Stimulated activated CD8-positive, alpha-beta memory T cell treated with anti-CD3 and anti-CD28 coated beads, Interleukin-15, amount 100 ng/mL, for 24 hours (primary cell): ENCODE measurements at places on chromosomes 2 and 18.

- DNase-seq = no peak
Observed at GRCh38 chr2:109563288-109563687, 50.5 kb downstream of the SEPTIN10 start.

- DNase-seq = no peak
Observed at GRCh38 chr2:127675331-127676261, at the start of gene LIMS2. Gene LIMS2, minus strand, starts transcription at chr2:127675530. Its CDS starts 506 bp downstream, at chr2:127675024.

DNA sequence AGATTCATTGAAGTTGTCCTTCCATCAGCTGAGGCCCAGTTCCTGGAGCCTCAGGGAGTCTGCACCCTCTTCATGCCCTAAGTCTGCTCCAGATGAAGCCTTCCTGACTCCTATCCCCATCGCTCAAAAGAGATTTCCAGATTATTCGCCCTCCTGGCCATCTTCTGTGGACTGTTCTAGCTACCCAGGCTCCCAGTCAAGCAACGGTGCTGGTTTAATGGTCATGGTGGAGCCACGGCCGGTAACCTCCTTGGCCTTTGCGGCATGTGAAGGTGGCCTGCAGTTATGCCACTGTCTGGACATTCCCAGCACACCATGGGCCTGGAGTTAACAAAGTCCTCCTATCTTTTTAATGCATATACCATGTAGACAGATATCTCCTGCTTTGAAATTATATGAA, 140.1 kb upstream of the ASB18 start:
- no peak for DNase-seq

DNA sequence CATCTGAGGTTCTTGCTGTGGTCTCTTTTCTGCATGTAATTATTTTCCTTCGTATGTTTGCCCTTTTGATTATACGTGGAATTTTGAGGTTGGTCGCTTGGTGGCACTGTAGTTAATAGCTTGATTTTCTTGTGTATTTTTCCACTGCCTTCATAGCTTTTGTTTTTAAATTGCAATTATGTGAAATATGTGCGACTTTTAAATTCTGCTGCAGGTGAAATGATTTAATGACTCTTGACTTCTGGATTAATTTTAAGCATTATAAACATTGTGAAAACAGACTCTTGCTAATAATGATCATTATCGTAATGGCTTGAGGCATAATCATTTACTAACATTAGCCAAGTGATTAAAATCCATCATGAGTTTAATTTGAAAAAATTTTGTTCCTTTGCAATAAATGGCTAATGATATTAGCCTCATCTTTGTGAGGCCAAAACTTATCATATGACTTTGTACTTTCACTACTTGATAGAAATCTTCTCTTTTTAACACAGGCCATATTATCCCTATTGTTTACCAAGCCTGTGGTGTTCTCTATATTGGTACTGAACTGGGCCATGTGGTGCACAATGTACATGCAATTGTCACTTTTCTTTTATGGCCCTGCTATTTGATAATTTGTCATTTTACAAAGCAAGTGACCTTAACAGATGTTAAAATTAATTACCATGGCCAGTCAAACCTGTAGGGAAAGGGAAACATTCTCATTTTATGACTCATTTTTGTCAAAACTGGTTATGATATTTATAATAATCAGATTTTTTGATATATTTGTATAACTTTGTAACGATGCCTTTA, 62.8 kb upstream of the NEUROD1 start:
- DNase-seq = no peak

GRCh38 chr2:45567288-45567963, 43.6 kb downstream of the SRBD1 start:
- DNase-seq = no peak

DNA sequence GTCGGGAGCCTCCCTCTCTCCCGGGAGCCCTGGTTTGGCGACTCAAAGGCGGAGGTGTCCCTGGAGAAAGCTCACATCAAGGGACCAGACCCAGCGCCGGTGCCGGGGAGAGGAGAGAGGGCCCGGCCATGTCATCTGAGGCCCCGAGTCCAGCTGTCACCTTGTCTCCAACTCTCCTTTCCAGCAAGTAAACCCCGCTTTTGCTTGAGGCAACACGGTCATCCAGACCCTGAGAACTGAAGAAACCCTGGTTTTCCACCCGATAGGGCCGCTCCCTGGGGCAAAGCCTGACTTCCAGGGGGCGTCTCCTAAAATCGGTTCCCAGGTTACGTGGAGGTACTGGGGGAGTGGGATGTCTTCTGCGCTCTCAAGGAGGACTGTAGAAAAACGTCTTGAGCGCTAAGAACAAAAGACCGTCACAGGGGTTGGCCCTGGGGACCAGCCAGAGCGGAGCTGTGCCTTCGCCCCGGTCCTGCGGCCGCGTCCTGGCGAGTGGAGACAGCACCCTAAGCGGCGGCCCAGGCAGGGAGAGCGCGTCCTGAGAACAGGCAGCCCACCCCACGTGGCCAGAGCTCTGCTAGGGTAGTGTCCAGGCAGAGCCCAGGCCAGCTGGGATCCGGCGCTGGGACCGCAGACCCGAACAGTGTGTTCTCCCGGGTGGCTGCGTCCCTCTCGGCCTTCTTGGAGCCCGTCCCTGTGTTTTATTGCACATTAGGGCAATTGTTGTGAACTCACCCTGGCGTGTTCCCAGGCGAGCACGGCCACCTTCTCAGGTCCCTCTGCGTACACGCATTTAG, 55.7 kb downstream of the TMEM18 start:
- DNase-seq = no peak

- DNase-seq = no peak
Observed at GRCh38 chr18:59616501-59616900, 80.7 kb downstream of the CCBE1 start.

GRCh38 chr2:83990636-83991035, 468.4 kb downstream of the SUCLG1 start:
- no peak for DNase-seq

- DNase-seq = no peak
Observed at GRCh38 chr2:128379021-128380015, 60.6 kb upstream of the HS6ST1 start.

DNA sequence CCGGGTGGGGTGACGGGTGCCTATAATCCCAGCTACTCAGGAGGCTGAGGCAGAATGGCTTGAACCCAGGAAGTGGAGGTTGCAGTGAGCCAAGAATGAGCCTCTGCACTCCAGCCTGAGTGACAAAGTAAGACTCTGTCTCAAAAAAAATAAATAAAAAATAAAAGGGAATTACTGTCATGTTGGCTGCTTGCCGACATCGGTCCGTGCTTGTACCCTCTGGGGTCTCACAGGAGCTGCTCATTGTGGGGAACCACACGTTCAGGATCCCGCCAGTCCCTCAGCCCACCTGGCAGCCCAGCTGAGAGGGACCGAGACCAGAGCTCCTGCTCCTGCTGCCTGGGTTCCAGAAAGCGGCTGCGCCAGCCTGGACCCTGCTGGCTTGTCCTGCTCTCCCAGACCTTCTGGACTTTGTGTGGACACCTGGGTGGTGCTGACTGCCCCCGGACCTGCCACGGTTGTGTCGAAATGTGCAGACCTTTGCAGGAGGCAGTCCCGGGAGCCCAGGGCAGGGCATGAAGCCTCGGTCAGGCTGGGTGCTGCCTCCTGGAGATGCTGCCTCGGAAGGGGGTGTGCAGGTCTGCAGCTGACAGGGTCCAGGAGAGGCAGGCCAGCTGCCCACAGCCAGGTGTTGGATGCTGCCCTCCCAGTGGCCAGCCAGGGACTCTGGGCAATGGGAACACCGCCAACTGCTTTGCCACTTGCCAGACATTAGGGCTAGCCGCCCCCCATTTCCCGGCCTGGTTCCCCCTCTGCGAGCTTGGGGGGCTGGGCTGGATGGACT, 16.4 kb downstream of the KLF11 start:
- no peak for DNase-seq

DNA sequence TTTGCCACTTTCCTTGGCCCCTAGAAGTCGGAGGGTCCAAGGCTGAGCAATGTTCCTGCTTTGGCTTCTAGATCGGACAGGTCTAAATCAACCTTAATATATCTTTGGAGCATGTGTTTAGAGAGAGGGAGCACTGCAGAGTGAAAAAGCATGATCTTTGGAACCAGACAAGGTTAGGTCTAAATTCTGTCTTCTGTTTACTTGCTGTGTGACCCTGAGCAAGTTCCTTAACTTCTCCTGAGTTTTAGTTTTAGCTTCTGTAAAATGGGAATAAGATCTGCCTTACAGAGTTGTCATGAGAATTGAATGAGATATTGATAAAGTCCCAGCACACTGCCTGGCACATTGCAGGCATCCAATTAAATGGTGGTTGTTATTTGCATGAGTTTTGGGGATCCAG, 13.9 kb downstream of the TMEM17 start:
- DNase-seq = no peak

- DNase-seq = no peak
Observed at GRCh38 chr2:132804051-132804450, 134.0 kb upstream of the LYPD1 start.

GRCh38 chr18:36095936-36096519, 28.7 kb upstream of the RPRD1A start:
- DNase-seq = no peak

- DNase-seq = no peak
Observed at GRCh38 chr2:27689424-27689823, 25.7 kb downstream of the SLC4A1AP start.

DNA sequence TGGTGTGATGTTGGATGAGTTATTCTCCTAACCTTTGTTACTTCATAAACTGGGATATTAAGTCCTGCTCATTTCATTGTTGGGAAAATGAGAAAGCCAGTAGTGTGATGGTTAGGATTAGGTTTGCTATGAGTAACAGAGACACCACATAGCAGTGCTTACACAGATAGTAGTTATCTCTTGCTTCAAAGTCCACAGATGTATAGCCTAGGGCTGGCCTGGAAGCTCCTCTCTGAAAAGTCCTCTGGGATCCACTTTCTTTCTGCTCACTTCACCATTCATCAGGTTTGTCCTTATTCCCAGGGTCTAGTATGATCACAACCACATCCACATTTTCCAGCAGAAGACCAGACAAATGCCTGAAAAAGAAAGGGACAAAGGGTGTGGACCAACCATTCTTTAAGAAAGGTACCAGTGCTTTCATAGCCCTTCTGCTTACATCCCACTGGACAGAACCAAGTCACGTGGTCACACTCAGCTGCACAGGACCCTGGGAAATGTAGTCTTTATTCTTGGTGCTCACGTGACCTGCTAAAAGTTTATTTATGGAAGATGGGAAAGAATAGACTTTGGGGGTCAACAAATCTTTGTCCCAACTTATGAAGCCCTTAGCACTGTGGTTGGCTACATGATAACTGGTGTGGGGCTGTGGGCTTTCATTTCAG, 108.9 kb downstream of the INSIG2 start:
- no peak for DNase-seq

- DNase-seq = no peak
Observed at GRCh38 chr18:3170441-3171161, 49.2 kb downstream of the MYOM1 start.

DNA sequence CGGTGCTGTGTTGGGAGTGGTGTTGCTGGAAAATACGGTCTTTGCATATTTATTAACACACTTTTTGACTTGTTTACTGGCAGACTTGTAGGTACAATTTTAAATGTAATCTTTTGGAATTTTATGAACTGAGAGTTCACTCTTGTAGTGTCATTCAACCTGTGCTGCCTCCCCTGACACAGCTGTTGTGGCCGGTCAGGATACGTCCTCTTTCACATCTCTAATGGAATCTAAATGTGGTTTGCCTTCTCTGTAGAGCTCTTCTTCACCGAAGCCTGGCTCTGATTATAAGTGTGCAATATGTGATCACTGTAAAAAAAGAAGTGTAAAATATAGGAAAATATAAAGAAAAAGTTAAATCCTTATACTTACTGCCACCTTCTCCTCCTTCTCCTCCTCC, 94.7 kb downstream of the MAP4K4 start:
- no peak for DNase-seq

GRCh38 chr18:47390410-47391024, 139.1 kb upstream of the SKOR2 start:
- no peak for DNase-seq

DNA sequence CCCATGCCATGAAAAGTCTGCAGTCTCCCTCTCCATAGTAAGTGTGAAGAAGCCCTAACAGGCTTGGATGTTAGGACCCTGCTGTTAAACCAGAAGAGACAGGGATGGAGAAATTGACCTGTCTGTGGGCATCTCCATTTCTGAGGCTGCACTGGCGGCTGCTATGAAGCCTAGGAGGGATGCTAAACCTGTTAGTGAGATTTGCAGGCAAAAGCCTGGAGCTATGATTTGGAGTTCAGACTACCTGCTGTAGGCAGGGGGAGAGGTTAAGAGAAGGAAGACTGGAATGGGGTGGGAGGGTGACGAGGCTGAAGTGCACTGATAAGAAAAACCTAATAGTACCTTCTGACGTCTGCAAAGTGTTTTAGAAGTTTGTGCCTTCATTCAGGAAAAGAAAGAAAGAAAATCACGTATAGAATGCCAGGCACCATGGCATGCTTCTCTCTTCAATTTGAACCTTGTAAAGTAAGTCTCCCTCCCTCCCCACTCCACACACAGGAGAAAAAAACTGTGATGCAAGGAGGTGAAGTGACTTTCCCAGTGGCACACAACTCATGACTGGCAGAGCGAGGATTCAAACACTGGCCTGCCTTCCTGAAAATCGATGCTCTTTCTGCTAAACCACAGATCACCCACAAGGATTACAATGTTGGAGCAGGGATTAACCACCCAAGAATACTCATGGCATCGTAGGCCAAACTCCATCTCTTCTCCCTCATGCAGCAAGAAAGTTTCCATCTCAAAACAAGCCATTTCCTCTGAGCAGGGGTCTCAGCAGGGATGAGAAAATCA, 98.5 kb upstream of the PKDCC start:
- DNase-seq = no peak

- no peak for DNase-seq
Observed at GRCh38 chr18:22543769-22544168, 126.1 kb upstream of the CTAGE1 start.

DNA sequence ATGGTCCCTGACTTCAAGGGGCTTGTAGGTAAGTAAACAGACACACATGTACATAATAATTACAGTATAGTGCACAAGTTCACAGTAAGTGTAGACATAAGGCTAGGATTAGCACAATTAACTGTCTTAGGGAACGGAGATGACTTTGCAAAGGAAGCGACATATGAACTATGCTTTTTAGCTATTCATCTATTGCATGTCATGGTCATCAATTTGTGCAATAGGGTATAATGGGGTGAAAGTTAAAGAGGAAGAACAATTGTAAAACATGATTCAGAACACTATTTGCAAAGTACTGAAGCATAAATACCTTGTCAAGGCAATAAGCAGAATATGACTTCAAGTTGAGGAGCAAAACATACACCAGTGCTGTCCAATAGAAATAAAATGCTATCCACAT, 112.3 kb upstream of the SLC8A1 start:
- no peak for DNase-seq

GRCh38 chr2:240893363-240893844, 2.6 kb downstream of the MAB21L4 start:
- DNase-seq = peak; percentile 42

DNA sequence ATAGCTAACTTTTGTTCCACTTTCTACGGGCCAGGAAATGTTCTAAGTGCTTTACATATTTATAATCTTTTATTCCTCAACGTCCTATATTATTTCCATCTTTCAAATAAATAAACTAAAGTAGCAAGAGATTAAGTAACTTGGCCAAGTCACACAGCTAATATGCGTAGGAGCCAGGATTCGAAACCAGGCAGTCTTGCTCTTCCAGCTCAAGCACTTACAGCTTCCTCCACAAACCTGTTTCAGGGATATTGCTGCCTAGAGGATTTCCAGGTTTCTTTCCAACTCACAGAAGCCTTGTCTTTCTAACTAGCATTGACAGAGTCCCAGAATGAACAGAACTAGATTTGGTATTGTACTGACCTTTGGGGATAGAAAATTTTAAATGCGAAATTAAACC, 102.5 kb downstream of the FIGN start:
- no peak for DNase-seq

- no peak for DNase-seq
Observed at GRCh38 chr2:217995731-217996231, 7.0 kb downstream of the TNS1 start.

- DNase-seq = no peak
Observed at GRCh38 chr18:77022556-77022955, 110.0 kb downstream of the MBP start.
